ENCODE measurements at places on chromosomes 16 and 17. TPM values are rescaled to one million over a fixed set of nuclear protein-coding genes. Genes with fewer than 3 reads are reported as not detected.
A peak's percentile ranks its signal among the peaks of the same experiment; 100 is the strongest.

The CD7 gene
- 1.7 TPM for total RNA-seq

The ITGA3 gene
- 20.0 TPM for total RNA-seq

GRCh38 chr16:66507731-66508239 lies 42.1 kb downstream of the TK2 start:
- no peak for DNase-seq

GRCh38 chr17:67289181-67289876 lies 44.3 kb upstream of the HELZ start:
- DNase-seq = peak; percentile 47

DNA sequence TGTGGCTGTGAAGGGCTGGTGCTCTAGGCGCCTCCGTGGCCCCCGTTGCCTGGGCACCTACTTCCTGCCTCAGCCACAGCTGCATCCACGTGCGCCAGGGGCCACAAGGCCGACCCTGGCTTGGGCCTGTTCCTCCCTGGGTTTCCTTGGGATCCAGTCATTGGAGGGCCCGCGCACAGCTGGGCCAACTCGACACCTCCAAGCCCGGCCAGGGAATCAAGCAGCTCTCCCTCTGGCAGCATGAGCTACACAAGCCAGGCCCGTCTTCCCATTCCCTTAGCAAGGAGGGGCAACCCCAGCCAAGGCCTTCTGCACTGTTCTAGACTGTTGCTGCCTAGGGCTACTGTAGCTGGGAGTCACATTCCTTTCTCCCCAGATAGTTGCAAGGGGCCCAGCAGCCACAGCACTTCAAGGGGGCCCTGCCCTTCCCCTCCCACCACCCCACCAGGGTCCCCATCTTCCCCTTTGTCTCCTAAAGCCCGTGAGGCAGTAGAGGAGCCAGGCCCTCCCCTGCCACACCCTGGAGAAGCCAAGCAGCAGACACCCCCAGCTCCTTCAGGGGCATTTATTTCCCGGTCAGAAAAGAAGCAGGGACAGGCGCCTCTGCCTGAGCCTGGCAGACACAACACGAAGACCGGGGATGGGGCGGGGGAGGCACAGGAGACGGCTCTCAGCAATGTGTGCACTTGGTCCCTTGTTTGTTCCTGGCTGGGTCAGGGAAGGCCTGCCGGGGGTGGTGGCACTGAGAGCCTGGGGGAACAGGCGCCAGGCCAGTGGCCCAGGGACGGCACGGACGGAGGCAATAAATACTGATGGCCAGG lies 3.8 kb downstream of the ARHGDIA start:
- DNase-seq = peak; percentile 71

DNA sequence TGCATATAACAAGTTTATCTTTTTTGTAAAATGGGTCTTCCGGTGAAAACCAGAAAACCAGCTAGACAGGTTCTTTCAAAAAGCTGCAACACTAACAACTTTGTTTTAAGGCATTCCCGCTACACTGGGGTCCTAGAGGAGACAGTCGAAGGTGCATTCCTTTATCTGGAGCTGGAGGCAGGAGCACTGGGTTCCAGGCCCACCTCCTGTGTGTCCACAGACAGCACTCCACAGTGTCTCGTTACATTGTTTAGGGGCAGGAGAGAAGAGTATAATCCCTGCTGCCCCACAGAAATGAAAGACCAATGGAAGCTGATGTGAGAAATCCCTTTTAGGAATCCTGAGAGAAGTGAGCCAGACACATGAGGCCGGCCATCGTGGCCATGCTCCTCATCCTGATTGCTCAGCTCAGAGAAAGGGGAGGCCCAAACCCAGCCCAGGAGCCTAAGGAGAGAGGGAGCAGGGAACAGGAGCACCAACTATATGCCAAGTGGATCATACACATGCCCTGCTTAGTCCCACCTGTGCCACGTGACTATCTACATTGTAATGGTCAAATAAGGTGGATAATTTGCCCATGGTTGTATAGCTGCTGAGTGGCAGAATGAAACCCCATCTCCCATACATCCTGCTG lies 59.5 kb downstream of the CCDC182 start:
- DNase-seq = no peak

- DNase-seq = no peak
Measured at GRCh38 chr17:14004927-14005620, 64.2 kb upstream of the COX10 start.

- peak; percentile 82 for DNase-seq
Measured at GRCh38 chr17:34598161-34598776, 18.9 kb downstream of the TMEM132E start.

- peak; percentile 10 for DNase-seq
Measured at GRCh38 chr16:11350519-11350918, 5.3 kb downstream of the RMI2 start.

- DNase-seq = no peak
Measured at GRCh38 chr17:74295625-74296547, 21.9 kb downstream of the DNAI2 start.

DNA sequence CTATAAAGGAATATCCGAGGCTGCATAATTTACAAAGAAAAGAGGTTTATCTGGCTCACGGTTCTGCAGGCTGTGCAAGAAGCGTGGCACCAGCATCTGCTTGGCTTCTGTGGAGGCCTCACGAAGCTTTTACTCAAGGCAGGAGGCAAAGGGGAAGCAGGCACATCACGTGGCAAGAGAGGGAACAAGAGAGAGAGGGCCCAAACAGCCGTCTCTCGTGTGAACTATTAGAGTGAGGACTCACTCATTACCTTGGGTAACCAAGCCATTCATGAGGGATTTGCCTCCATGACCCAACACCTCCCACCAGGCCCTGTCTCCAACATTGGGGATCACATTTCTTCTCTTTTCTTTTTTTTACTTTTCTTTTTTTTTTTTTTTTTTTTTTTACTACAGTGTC lies 7.5 kb upstream of the ALKBH5 start:
- no peak for DNase-seq

DNA sequence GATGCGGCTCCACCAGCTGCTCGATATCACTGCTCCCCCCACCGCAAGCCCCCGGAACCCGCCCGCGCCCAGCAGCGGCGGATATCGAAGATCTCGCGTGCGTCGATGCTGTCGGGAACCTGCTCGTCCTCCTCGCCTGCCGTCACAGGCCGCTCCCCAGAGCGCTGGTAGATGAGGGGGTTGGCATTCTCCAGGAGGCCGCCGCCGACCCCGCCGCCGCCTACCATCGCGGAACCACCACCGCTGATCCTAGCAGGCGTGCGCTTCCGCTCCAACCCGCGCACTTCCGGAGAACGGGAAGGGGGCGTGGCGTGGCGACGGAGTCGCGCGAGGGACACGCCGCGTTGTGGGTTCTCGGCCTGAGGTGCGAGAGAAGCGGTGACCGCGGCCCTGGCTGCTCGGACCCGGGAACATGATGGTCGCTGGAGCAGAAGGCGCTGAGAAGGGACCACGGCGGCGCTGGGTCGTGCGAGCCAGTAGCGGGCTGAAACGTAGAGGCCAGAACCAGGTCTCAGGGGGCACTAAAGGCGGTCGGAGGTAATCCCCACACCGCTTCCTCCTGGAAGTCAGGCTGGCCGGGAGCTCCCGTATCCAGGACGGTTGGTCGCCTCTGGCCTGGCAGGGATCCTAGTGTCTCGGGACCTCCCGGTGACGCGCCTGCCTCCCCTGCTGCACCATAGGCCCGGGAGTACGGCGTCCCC lies at the start of gene CIAO2B:
Gene CIAO2B (minus strand): TSS at position 265 of the 701 bp plus-strand sequence. CDS start 38 bp downstream, at position 227.
- peak; percentile 93 for DNase-seq
